ENCODE measurements at places on chromosomes 5 and 9.

GRCh38 chr5:32057187-32058096, 116.7 kb downstream of the GOLPH3 start:
- DNase-seq = peak; percentile 10

DNA sequence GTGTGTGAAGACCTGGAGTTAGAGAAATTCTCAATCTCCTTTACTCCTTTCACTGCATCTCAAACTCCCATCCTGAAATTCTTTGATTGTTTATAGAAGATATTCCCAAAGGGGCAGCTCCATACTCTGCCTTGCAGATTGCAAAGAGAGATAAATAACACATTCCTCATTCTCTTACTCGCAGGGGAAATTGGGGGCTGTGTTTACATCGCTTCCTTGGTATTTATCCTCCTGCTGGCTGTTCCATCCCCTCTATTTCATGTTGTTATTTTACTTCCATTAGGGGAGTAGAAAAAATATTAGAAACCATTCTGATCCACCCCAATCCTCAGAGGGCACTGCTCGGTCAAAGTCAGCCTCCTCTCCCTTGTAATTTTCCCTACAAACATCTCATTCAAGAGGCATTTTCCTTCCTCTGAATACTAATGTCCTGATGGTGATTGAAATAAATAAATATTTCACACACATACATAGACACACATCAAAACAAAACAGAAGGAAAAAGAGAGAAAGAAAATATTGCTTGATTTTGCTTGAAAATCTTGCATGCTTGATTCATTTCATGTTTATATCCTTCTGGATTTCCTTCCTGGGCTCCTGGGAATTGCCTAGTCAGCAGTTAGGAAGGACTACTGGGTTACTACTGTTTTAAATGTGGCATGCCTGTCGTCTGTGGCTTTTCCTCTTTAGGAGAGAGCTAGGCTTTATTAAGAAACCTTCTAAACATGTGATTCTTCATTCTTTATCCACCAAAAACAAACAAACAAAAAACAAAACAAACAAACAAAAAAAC, 420.1 kb upstream of the PAPPA start:
- peak; percentile 43 for DNase-seq

GRCh38 chr9:137049544-137050449, 3.8 kb upstream of the NPDC1 start:
- peak; percentile 41 for DNase-seq

DNA sequence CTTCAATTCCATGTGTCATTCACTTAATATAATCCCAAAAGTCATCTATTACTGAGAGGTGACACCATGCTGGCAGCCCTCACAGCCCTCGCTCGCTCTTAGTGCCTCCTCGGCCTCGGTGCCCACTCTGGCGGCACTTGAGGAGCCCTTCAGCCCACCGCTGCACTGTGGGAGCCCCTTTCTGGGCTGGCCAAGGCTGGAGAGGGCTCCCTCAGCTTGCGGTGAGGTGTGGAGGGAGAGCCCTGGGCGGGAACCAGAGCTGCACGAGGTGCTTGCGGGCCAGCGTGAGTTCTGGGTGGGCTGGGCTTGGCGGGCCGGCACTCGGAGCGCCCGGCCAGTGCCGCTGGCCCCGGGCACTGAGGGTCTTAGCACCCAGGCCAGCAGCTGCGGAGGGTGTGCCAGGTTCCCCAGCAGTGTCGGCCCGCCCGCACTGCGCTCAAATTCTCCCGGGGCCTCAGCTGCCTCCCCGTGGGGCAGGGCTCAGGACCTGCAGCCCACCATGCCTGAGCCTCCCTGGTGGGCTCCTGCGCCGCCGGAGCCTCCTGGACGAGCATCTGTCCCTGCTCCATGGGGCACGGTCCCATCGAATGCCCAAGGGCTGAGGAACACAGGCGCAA, 374.1 kb downstream of the ELAVL2 start:
- DNase-seq = no peak

DNA sequence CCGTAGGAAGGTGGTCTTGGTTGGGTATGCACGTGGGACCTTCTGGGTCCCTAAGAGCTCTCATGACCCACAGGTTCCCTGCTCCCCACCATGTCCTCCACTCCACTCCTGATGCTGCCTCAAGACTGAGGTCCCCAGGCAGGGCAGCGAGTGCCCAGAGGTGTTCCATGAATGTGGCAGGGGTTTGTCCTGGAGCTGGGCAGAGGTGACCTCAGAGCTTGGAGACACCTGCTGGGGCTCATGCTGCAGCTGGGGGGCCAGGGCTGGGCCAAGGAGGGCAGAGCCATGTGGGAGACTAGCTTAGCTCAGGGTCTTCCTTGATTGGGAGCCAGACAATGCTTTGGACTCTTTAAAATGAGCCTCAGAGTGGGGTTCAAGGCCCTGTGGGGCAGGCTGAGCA, 74.0 kb upstream of the PITX1 start:
- no peak for DNase-seq

GRCh38 chr5:170186156-170186555, 46.6 kb upstream of the C5orf58 start:
- no peak for DNase-seq

DNA sequence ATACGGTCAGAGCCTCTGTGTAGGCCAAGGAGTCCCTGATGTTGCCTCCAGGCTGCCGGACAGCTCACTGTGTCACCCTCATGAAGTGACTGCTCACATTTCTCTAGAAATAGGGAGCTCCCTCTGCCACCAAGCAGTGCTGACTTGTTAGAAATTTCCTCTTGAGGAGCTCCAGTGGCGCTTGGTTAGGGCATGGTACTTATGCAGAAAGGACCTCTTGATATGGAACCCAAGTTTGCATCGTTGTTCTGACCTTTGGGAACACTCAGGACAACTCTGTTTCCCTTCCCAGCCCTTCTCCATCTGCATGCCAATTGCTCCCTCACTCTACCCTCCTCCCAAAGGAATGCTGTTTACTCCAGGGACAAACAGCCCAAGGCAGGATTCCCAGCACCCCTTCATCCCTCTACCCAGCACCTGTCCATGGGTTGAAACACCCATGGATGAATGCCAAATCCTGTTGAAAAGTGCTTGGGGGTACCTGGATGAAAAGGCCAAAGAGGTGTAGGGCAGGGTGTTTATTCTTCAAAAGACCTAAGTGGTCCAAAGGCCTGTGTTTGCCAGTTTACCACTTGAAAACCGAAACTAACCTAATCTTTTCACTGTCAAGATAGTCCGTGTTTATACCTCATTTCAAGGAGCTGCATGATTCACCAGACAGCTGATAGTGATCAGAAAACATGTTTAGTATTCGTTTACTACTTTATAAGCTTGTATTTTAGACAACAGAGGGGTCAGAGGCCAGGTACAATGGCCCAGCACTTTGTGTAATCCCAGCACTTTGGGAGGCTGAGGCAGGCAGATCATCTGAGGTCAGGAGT, 51.1 kb downstream of the KLF4 start:
- DNase-seq = no peak

- DNase-seq = peak; percentile 59
Measured at GRCh38 chr5:154264549-154265196, 74.1 kb downstream of the GALNT10 start.

- no peak for DNase-seq
Measured at GRCh38 chr9:131271506-131271931, 4.8 kb downstream of the FAM78A start.

Measured in fibroblast of the aortic adventitia (primary cell).